Stimulated activated CD4-positive, alpha-beta T cell treated with anti-CD3 and anti-CD28 coated beads, Interleukin-4, amount 100 ng/mL, for 48 hours (primary cell): ENCODE measurements at places on chromosomes 5 and 9.

GRCh38 chr5:87776785-87777184 is 364.1 kb upstream of the CCNH start:
- no peak for DNase-seq

GRCh38 chr9:113192455-113192854 is 28.6 kb downstream of the FKBP15 start:
- no peak for DNase-seq

GRCh38 chr5:178533136-178533535 is 57.1 kb downstream of the COL23A1 start:
- DNase-seq = no peak

DNA sequence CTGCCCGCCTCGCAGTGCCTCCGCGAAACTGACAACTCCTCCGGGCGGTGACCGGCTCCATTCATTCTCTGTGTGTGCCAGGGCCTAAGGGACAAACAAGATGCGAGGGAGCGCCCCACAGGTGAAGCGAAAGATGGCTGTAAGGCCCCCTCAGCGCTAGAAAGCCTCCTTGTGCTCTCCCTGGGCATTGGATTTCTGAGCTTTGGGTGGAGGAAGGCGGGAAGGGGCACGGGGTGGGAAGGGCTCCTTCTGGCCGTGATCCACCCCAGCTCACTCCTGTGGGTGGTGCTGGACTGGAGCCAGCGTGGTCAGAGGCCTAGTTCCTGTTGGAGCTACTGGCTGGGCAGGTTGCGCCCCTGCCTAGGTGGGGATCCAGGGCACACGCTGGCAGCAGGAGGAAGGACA is 943 bp downstream of the GALNT12 start:
- no peak for DNase-seq

- DNase-seq = no peak
Measured at GRCh38 chr5:109584986-109585599, 104.6 kb upstream of the MAN2A1 start.
